ENCODE measurements at places on chromosomes 3 and 15.
A peak's percentile ranks its signal among the peaks of the same experiment; 100 is the strongest.

DNA sequence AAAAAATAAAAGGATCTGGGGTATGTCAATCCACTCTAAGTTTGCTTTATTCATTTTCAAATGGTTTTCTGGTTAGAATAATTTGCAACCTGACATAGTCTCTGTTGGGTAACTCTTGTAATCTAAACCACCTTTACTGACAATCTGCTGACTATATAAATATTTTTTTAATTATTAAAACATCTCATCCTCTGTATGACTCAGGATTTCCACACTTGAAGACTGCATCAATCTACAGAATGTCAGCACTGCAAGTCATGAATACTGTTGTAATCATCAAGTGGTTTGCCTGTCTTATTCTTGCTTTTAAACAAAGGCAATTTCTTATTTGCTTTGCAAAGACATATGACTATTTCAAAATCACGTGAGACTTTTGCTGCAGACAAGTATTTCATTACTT is 42.1 kb downstream of the VGLL3 start:
- DNase-seq = no peak

- DNase-seq = no peak
Observed at GRCh38 chr3:146823622-146824021, 218.5 kb upstream of the PLSCR5 start.

GRCh38 chr15:75049392-75049791 is 26.0 kb downstream of the PPCDC start:
- DNase-seq = no peak

DNA sequence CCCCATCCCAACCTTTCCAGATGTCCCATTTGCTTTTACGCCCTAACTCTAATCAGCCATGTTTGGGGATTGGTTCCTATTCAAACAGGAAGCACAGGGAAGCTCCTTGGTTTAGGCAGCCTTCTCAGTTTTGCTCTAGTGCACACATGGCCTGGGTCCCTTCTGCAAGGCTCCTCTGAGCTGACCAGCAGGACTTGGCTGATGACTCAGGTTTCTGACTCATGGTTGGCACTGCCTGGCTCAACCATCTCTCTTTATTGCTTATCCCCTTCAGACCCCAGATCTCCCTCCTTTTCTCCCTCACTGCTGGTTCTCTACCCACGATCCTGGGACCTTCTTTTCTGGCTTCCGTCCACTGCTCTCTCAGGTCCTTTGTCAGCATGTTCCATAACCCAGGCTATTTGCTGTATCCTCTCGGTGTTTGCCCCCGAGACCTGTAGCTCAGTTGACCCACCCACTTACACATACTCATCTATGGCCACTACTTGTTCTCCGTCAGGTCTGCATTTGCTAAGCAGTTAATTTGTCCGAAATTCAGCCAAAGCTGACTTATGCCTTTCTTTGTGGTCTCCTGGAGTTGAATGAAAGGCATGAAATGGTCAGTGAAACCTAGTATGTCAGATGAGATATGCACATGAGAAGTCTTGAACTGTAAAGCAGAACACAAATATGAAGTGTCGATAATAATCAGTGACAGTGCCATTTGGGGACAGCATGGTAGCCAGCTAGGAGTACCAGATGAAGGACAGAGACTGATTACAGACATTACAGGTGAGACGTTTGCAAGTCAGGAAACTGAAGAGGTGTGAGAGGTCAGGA is 323.5 kb upstream of the ROPN1 start:
- DNase-seq = no peak

GRCh38 chr15:64731012-64731804 is 44.2 kb downstream of the RBPMS2 start:
- DNase-seq = peak; percentile 91
